ENCODE measurements at places on chromosomes 2 and 18. TPM values are rescaled to one million over a fixed set of nuclear protein-coding genes. Genes with fewer than 3 reads are reported as not detected.

Gene SCN9A
- 2.6 TPM for total RNA-seq

Gene IL36A
- total RNA-seq: not detected

Gene COLEC12
- total RNA-seq: 49.6 TPM

Gene RAB6C
- total RNA-seq: not detected

Gene PJVK
- 0.60 TPM for total RNA-seq

Gene FRZB
- total RNA-seq: not detected

Gene ANO7
- 0.12 TPM for total RNA-seq

Gene DPP10
- not detected for total RNA-seq

Gene EPB41L3
- total RNA-seq: 0.68 TPM

Gene SCG2
- total RNA-seq: 36.4 TPM

Gene TMEM237
- total RNA-seq: 36.5 TPM

Gene CCDC68
- total RNA-seq: 2.2 TPM

Gene LINC00305
- total RNA-seq: not detected

Gene LRRTM4
- total RNA-seq: not detected

Gene IL36RN
- not detected for total RNA-seq

Gene PLCL1
- 2.5 TPM for total RNA-seq

Gene SLC14A1
- 225 TPM for total RNA-seq

Gene CBLN2
- total RNA-seq: not detected

Gene DSC2
- 0.23 TPM for total RNA-seq

Gene NEURL3
- 0.08 TPM for total RNA-seq

Gene NMUR1
- 0.23 TPM for total RNA-seq

Gene SULT1C2
- total RNA-seq: not detected

Gene UGT1A3
- not detected for total RNA-seq

Gene CIDEA
- not detected for total RNA-seq

Gene HPCAL1
- total RNA-seq: 22.5 TPM
